Right forelimb (tissue), 1 donor: ENCODE measurements at places on chromosomes 1 and 21.

DNA sequence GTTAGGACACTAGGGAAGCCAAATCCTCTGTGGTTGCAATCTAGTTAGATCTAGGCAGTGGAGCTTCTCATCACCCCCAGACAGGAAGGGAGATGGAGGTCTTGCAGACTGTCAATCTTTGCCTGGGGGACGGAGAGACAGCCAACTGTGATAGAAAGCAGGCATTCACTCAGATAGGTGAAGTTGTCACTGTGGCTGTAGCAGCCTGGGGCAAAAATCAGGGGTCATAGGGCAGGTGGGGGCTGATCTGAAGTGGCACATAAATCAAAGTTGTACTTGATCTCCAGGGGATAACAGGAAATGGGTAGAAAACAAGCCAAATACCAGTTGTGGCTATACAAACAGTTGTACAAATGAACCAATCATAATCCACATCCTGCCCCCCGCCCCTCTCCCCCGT is 620.9 kb upstream of the USP24 start:
- no peak for DNase-seq

GRCh38 chr1:85656256-85656655 is 52.0 kb downstream of the ZNHIT6 start:
- no peak for DNase-seq

- DNase-seq = no peak
Measured at GRCh38 chr1:168783458-168784210, 54.6 kb upstream of the DPT start.

- DNase-seq = no peak
Measured at GRCh38 chr1:192518700-192519099, 56.9 kb upstream of the RGS1 start.

DNA sequence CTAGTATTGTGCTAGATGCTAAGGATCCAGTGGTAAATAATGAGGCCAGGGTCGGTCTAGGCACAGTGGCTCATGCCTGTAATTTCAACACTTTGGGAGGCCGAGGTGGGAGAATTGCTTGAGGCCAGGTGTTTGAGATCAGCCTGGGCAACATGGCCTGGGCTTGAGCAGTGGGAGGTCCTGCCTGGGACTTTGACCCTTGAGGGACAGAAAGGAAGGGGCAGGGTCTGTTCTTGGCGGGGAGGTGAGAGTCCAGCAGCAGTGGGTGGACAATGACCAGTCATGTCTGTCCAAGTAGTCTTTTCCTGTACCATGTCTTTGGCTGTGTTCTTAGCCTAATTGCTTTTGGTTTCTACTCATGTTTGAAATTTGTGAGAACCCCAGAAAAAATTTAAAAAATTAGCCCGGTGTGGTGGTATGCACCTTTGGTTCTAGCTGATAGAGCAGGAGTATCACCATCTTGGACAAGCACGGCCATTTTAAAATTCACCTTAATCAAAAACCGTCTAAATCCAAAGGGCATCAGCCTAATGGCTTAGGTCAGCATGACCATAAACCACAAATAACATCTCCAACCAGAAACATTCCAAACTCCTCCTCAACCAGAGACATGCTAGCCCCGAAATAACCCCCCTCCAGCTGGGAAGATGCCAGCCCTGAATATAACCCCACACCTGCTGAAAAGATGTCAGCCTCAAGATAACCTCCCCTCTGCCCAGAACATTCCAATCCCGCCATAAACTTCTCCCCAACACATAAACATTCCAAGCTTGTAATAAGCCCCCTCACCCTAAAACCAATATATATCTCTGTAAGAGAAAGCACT is 6.8 kb upstream of the AK2 start:
- no peak for DNase-seq
